ENCODE measurements at places on chromosomes 16 and 17.

- H3K4me3 ChIP-seq, result no peak overlapping the region
- H3K36me3 ChIP-seq, result no peaks in the 10 kb centered on the region
- no peaks in the 10 kb centered on the region for H3K27me3 ChIP-seq
- H3K27ac ChIP-seq, result no peak overlapping the region
- no peak for DNase-seq
These were observed 1345.4 kb downstream of the CDH11 start for GRCh38 chr16:63776437-63776836.

GRCh38 chr17:2852729-2853282, 56.6 kb downstream of the RAP1GAP2 start:
- no peaks in the 10 kb centered on the region for H3K36me3 ChIP-seq
- no peaks in the 10 kb centered on the region for H3K4me1 ChIP-seq
- H3K4me3 ChIP-seq, result no peak overlapping the region
- peak; percentile 74 for DNase-seq
- peaks cover 7% of the 10 kb centered on the region for H3K27me3 ChIP-seq

DNA sequence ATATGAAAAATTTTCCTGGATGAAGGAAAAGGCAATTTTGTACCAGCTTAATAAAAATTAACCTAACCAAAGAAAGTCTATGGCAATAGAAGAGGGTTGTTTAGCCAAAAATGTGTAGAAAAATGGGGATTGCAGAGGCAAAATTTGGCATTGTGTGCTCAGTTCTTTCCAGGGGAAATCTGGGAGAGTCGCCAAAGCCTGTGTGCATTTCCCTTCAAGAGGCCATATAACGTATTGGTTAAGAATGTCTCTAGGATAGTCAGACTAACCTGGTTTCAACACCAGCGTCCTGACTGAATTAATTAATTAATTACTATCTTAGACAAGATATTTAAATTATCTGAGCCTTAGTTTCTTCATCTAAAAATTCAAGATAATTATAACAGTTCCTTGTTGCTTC, 44.8 kb upstream of the HLF start:
- H3K27me3 ChIP-seq, result no peaks in the 10 kb centered on the region
- H3K27ac ChIP-seq, result no peak overlapping the region
- H3K4me1 ChIP-seq, result no peaks in the 10 kb centered on the region
- H3K36me3 ChIP-seq, result no peaks in the 10 kb centered on the region
- DNase-seq, result no peak

GRCh38 chr17:76543826-76544545, 4.1 kb downstream of the PRCD start:
- H3K27me3 ChIP-seq, result no peaks in the 10 kb centered on the region
- no peaks in the 10 kb centered on the region for H3K36me3 ChIP-seq
- no peak overlapping the region for H3K27ac ChIP-seq
- no peak overlapping the region for H3K4me3 ChIP-seq

DNA sequence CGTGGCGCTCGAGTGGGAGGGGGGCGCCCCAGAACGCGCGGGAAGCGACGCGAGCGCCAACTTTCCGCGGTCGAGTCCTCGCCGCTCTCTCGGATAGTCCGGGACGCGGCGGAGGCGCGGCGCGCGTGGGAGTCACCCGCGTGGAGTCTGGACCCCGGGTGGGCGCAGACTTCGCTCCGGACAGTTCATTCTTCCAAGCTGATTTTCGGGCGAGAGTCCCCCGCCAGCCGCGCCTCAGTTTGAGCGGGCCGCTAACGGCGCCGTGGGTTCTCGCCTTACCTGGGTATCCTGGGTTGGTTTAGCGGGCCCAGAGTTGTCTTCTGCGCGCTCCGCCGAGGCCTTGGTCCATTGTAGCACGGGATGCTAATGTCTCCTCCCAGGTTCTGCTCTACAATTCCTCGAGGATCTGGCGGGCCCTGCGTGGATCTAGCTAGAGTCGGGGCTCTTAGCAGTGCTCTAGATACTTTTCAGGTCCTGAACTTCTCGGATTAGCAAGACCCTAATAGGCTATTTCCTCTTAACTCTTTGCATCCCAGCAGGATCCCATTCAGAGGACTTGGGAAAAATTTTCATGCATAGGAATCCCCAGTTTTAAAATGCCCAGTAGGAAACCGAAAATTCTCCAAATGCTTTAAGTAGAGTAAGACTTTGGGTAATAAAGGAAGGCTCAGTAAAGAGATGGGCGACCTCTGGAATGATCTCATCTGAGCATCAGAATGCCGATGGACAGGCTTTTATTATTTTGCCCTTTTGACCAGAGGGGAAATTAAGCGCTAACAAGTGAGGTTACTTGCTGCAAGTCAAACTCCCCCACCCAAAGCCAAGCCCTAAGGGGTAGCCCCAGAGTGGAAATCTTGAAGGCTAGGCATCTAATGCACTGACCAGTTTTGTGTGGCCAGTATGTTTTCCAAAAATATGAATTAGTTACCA, 537 bp upstream of the GJC1 start:
- H3K4me3 ChIP-seq, result no peak overlapping the region
- peak; percentile 41 for DNase-seq
- H3K27me3 ChIP-seq, result no peaks in the 10 kb centered on the region
- H3K27ac ChIP-seq, result no peak overlapping the region

- no peak overlapping the region for H3K27ac ChIP-seq
- peaks cover 10% of the 10 kb centered on the region for H3K36me3 ChIP-seq
- no peaks in the 10 kb centered on the region for H3K27me3 ChIP-seq
- peak; percentile 39 for DNase-seq
These were observed 6.5 kb downstream of the FNDC8 start for GRCh38 chr17:35127751-35128514.

DNA sequence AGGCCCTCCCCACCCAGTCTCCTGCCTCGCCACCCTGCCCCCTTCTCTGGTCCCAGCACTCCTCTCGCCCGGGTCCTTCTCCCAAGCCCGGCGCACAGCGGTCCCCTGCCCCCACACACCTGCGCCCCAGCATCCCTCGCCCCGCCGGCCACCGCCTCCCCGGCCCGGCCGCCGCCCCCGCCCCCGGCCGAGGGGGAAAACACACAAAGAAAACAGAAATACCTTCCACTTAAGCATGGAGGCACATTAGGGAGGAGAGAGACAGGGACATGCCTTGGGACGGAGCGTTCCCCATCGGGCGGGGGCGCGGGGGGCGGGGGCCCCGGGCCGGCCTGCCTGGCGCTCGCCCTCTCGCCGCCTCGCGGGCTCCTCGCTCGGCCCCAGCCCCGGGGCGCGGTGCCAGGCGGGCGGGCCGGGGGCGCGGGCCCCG, 326 bp downstream of the SRCIN1 start:
- H3K4me1 ChIP-seq, result no peaks in the 10 kb centered on the region
- H3K36me3 ChIP-seq, result no peaks in the 10 kb centered on the region
- DNase-seq, result no peak
- peaks cover 6% of the 10 kb centered on the region for H3K27me3 ChIP-seq
- no peak overlapping the region for H3K4me3 ChIP-seq

GRCh38 chr16:12685806-12686205, 117.9 kb downstream of the CPPED1 start:
- no peak overlapping the region for H3K4me3 ChIP-seq
- no peak for DNase-seq
- no peak overlapping the region for H3K27ac ChIP-seq
- no peaks in the 10 kb centered on the region for H3K4me1 ChIP-seq
- peaks cover 3% of the 10 kb centered on the region for H3K36me3 ChIP-seq
- H3K27me3 ChIP-seq, result no peaks in the 10 kb centered on the region

DNA sequence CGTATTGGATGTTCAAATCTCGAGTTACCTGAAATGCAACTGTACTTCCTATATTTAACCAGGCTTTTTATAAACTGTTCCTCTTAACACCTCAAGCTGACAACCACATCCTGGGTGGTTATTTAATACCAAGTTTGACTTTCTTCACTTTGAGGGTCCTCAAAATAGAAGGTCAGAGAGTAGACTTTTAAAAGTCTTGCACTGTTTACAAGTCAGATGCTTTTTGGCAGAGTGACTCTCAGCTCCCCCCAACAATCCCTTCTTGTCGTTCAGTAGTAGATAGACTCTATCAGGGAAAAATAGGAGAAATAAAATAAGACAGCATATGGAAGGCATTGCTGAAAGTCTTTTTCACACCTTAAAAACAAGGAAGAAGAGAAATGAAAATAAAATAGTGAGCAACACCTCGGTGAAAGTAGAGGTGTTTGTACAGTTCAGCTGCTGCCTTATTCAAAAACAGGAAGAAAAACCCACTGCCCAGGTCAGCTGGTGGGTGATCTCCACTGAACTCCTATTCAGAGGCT, 650.4 kb downstream of the WWOX start:
- no peaks in the 10 kb centered on the region for H3K36me3 ChIP-seq
- no peak overlapping the region for H3K27ac ChIP-seq
- no peak for DNase-seq
- no peaks in the 10 kb centered on the region for H3K27me3 ChIP-seq
- H3K4me3 ChIP-seq, result no peak overlapping the region

GRCh38 chr17:64384253-64385186, 6.1 kb downstream of the PECAM1 start:
- peak overlapping the region; percentile 23 for H3K27ac ChIP-seq
- peak overlapping the region; percentile 17 for H3K4me3 ChIP-seq
- H3K27me3 ChIP-seq, result no peaks in the 10 kb centered on the region
- no peaks in the 10 kb centered on the region for H3K4me1 ChIP-seq
- H3K36me3 ChIP-seq, result no peaks in the 10 kb centered on the region
- peak; percentile 57 for DNase-seq

DNA sequence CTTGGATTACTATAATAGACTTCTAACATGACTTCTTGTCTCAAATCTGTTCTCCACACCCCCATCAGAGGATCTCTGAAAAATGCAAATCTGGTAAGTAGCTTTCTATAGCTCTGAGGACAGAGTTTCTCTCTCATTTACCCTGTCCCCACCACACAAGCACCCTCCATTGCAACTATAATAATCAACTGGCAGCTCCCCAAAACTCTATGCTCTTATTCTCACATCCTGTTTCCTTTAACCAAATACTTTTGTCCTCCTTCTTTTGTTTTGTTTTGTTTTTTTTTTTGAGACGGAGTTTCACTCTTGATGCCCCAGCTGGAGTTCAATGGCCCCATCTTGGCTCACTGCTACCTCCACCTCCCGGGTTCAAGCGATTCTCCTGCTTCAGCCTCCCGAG, 73.4 kb downstream of the HELZ start:
- H3K4me1 ChIP-seq, result no peaks in the 10 kb centered on the region
- H3K4me3 ChIP-seq, result no peak overlapping the region
- H3K27me3 ChIP-seq, result no peaks in the 10 kb centered on the region
- H3K27ac ChIP-seq, result no peak overlapping the region
- H3K36me3 ChIP-seq, result no peaks in the 10 kb centered on the region

DNA sequence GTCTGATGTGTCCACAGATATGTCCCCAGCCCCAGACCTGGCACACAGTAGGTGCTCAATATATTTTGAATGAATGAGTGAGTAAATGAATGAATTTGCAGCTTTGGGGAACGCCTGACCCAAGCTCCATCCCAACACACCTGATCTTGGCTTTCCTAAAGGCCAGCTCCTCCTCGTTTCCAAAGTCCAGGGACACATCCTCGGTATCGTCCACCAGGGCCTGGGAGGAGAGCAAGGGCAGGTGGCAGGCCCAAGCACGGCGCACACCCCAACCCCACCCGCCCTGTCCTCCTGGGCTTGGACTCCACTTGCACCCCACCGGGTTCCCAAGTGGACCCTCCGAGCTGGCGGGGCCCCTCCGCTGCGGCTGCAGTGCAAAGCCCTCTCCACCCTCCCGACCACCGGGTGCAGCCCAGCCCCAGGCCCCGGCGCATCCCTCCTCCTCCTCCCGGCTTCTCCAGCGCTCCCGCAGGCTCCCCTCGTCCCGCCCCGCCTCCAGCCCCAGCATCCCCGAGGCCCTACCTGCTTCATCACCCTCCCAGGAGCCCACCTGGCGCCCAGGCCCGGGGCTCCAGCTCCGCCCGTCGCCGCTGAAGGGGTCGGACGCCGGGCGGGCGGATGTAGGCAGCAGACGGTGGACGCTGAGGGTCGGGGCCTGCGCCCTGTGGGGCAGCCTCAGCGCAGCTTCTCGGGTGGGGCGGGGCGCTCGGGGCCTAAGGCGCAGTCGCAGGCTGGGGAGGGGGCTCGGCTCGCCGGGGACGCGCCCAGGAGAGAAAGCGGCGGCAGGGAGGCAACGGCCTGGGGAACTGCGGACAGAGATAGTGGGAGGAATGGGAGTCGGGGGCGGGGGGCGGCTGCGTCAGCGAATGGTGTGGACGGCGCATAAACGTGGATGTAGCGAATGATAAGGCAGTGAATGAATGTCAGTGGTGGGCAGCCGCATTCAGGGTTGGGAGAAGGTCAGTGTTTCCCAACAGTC, at the start of gene TVP23A:
TSS of gene TVP23A (minus strand) at position 832 of the 979 bp plus-strand sequence. CDS start at position 531, 301 bp downstream.
- H3K4me1 ChIP-seq, result no peaks in the 10 kb centered on the region
- no peak within 1 kb of the TSS for H3K4me3 ChIP-seq
- H3K36me3 ChIP-seq, result no peaks in the 10 kb centered on the region
- DNase-seq, result peak; percentile 40
- no peak within 1 kb of the TSS for H3K27ac ChIP-seq

GRCh38 chr16:78677181-78677731, 577.8 kb downstream of the WWOX start:
- no peaks in the 10 kb centered on the region for H3K27me3 ChIP-seq
- H3K27ac ChIP-seq, result no peak overlapping the region
- DNase-seq, result no peak
- no peaks in the 10 kb centered on the region for H3K36me3 ChIP-seq

- no peak overlapping the region for H3K27ac ChIP-seq
- no peaks in the 10 kb centered on the region for H3K27me3 ChIP-seq
- no peaks in the 10 kb centered on the region for H3K36me3 ChIP-seq
- no peaks in the 10 kb centered on the region for H3K4me1 ChIP-seq
- DNase-seq, result no peak
These were observed 127.8 kb upstream of the CDC42EP4 start for GRCh38 chr17:73439597-73439996.

DNA sequence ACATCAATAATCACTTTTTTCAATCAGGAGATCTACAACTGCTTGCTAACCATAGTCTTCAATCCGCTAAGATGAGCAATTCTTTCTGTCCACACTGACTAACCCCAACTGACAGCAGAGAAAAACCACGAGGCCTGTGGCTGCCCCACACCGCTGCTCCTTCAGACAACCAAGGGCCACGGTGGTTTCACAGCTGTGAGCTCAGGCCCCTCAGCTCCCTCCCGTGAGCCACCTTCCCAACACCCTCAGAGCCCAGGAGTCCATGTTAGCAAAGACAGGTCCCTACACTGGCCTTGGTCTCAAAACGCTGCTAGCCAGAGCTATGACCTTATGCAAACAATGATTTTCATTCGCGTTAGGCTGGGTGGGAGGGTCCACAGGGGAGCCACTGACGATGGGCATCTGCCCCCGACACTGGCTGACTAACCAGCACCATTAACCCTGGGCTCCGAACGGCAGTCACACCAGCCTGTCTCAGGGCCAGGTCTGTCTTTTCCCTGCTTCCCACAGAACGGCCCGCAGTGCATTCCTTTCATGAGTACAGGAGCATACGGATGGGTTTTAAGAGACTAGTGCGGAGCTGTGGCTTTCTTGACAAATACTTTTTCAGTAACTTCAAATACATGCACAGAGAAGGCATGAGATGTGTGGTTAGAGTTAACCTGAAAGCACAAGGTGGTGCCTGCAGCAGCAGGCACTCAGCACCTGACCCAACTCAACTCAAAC, 67.3 kb downstream of the ANKRD11 start:
- DNase-seq, result no peak
- H3K4me1 ChIP-seq, result peaks cover 16% of the 10 kb centered on the region
- H3K27me3 ChIP-seq, result no peaks in the 10 kb centered on the region
- no peak overlapping the region for H3K27ac ChIP-seq

GRCh38 chr17:74303305-74303704, 22.7 kb upstream of the KIF19 start:
- H3K4me3 ChIP-seq, result no peak overlapping the region
- H3K36me3 ChIP-seq, result no peaks in the 10 kb centered on the region
- no peaks in the 10 kb centered on the region for H3K4me1 ChIP-seq

GRCh38 chr17:74738051-74738996, 1.3 kb downstream of the RAB37 start:
- peak; percentile 42 for DNase-seq
- no peaks in the 10 kb centered on the region for H3K27me3 ChIP-seq
- no peak overlapping the region for H3K27ac ChIP-seq
- H3K4me1 ChIP-seq, result no peaks in the 10 kb centered on the region
